NCI-H1105 (cell line): ENCODE measurements at places on chromosomes 5 and 9.

GRCh38 chr9:116390303-116391228 is 237.0 kb downstream of the PAPPA start:
- DNase-seq = no peak

- no peak for DNase-seq
These were observed 469.9 kb downstream of the ARHGEF28 start for GRCh38 chr5:74095871-74096270.

DNA sequence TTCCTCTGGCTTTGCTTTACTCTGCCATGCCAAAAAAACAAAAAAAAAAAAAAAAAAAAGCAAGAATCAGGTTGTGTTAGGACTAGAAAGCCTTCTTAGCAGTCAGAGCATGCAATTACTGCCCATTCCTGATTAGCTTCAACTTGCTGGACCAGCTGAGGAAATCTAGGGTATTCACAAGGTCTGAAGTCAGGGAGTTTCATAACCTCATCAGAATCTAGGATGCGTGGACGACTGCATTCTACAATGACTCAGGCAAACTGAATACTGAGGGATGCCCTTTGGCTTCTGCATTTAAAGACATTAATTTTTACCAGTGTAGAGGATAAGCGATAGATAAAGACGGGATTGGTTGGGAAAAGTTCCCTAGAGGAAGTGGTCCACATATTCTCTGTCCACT is 39.2 kb upstream of the SHOC1 start:
- DNase-seq = no peak

DNA sequence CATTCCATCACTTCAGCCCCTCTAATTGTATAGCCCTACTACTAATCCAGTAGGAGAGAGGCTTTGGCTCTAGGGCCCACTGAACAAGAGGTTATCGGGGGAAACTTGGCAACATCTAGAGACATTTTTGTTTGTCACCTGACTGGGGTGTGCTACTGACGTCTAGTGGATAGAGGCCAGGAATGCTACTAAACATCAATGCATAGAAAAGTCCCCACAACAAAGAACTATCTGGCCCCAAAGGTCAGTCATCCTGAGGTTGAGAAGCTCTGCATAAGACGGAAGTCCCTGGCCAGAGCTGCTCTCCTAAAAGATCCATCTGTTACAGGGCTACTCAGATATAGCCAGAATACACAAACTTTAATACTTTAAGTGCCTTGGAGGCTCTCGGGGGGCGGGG is 570.6 kb upstream of the KLF4 start:
- DNase-seq = no peak

DNA sequence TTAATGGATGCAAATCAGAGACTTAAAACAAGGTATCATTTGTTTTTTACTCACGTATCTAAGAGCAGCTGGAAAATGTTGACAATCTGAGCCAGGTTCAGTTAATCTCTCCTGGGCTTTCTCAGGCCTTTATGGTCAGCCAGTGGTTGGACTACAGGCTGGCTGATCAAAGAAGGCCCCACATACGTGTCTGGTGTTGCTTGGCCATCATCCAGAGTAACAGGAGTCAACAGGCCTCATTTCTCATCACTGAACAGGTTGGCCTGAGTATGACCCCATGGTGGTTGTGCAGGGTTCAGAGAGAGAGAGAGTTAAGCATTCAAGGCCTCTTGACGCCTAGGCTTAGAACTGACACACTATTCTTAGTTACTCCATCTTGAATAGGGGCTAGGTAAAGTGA is 97.0 kb upstream of the VLDLR start:
- no peak for DNase-seq

- no peak for DNase-seq
These were observed 119.3 kb downstream of the CHSY3 start for GRCh38 chr5:130023604-130024003.
